ENCODE measurements at places on chromosomes 2 and 18.
A peak's percentile ranks its signal among the peaks of the same experiment; 100 is the strongest.

GRCh38 chr2:72950558-72951255 lies 33.4 kb downstream of the EMX1 start:
- no peak for DNase-seq

- no peak for DNase-seq
These were observed 13.3 kb downstream of the ZSWIM2 start for GRCh38 chr2:186835628-186836027.

DNA sequence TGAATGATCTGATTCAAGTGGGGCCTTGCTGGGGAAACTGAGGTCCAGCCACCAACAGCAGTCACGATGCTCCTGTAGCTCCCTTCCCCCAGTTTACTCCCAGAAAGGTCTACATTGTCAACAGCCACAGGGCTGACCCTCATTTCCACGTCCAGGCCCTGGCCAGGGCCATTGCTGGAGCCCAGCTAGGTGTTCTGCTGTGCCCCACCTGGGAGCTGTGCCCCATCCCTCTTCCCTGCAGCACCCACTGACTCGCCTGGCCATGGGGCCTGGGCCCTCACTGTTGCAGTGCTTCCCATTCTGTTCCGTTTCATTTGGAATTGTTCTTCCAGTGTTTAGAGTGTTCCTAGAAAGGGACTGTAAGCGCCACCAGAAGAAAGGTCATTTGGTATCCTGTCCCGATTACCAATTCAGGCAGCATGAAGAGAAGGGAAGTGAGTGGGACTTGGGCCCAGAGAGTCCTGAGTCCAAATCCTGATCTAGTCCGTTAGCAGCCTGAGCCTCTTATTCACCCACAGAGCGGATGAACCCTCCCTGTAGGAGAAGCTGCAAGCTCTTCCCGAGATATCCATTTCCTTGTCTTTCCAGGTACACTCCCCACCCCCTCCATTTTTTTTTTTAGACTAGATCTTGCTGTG lies 73.1 kb upstream of the HPCAL1 start:
- DNase-seq = no peak

GRCh38 chr2:190762566-190762965 lies 113.7 kb downstream of the NAB1 start:
- DNase-seq = no peak

- no peak for DNase-seq
These were observed 31.1 kb upstream of the PAX8 start for GRCh38 chr2:113309655-113310387.

DNA sequence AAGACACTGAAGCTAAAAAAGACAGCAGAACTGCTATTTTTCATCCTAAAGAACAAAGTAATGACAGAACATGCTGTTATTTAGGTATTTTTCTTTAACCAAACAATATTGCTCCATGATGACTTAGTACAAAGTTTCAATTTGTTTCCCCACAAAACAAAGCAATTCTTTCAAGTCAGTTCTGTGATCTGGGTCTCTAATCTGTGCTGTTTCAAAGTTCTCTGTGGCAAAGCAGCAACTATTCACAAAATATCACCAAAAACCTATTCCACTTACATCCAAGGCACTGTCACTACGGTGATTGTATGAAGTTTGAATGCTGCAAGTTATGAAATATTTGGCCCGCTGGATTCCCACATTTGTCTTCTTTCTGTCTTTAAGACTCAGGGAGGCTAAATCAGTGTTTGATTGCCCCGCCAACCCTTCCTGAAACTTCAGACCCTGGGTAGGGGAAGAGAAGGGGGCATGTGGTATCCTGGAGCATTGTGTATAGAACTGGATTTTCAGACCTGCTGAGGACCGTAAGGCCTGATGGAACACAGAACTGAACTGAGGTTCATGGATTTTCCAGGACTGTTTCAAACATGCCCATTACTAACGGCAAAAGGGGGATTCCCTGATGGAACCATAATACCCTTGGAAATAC lies 13.1 kb upstream of the MFF start:
- DNase-seq = no peak

- no peak for DNase-seq
These were observed 41.4 kb upstream of the DTNB start for GRCh38 chr2:25714740-25715139.

- DNase-seq = no peak
These were observed 762.2 kb downstream of the SUCLG1 start for GRCh38 chr2:83696838-83697237.

GRCh38 chr18:32315881-32316280 lies 126.0 kb downstream of the MEP1B start:
- no peak for DNase-seq

- no peak for DNase-seq
These were observed 113.0 kb upstream of the FSIP2 start for GRCh38 chr2:185625604-185626003.

GRCh38 chr2:129301431-129301913 lies 678.0 kb upstream of the RAB6C start:
- no peak for DNase-seq

DNA sequence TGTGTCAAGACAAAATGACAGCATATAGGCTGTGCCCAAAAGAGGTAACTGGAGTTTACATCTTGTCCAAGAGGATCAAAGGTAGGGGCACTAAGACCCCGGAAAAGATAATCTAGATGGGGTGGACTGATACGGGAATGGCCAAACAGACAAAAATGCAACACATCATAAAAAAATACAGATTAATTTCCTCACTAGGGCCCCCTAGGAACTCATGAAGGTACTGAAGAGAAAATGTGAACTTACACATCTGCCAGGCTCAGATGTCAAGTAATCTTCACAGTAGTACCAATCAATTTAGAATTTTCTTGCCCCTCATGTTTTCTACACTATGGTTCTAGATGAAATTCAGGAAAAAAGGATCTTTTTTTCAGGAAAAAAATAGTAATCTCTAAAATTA lies 115.6 kb upstream of the REG3A start:
- DNase-seq = no peak

DNA sequence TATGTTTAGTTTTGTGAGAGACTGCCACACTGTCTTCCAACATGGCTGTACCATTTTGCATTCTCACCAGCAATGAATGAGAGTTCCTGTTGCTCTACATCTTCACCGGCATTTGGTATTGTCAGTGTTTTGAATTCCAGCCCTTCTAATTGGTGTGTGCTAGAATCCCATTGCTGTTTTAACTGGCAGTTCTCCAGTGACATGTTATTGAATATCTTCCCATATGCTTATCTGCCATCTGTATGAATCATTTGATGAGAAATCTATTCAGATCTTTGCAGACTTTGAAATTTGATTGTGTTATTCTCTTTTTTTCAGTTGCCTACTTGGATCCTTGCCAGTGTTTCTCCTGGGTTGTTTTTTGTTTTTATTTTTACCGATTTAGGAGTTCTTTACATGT lies 99.0 kb downstream of the SNTG2 start:
- no peak for DNase-seq

- no peak for DNase-seq
These were observed 28.3 kb downstream of the PKP4 start for GRCh38 chr2:158484892-158485556.

GRCh38 chr2:202052235-202052634 lies 18.6 kb downstream of the FZD7 start:
- no peak for DNase-seq

- DNase-seq = no peak
These were observed 29.2 kb upstream of the ACVR1C start for GRCh38 chr2:157657858-157658257.

DNA sequence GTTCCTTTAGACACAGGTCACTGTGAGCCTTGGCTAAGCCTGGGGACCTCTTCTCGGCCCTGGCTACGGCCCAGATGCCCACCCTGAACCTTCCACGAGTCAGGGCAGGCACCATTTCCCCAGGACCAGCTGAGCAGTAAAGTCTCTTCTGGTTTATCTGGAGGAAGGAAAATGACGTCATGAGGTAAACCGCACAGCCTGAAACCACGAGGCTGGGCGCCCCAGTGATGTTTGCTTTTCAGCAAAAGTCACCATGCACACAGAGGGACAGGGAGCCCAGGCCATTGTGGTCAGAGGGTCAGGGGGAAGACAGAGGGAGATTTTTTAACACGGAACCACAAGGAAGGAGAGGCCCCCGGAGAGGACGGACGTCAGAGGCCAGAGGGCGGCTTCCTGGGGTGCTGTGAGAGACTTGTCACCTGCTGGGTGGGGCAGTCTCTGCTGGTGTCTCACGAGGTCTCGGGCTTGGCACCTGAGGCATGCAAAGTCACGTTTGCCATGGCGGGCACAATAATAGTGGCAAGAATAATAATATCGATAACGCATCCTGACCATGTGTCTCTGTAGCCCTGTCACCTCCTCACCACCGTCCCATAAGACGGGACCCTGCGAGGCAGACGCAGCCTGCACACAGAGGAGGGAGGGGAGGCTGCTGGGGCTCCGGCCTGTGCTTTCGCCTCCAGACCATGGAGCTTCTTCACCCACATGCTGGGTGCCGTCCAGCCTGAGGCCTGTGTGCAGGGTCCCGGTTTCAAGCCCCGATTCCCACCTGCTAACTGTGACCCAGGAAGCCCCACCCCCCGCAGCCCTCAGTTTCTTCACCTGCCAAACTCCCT lies 33.2 kb upstream of the FOSL2 start:
- peak; percentile 81 for DNase-seq

GRCh38 chr18:13573750-13574149 lies 152.6 kb downstream of the FAM210A start:
- DNase-seq = no peak

- DNase-seq = no peak
These were observed 426.9 kb downstream of the CDH2 start for GRCh38 chr18:27750014-27750413.

GRCh38 chr2:64262071-64262470 lies 117.9 kb upstream of the PELI1 start:
- DNase-seq = no peak

- DNase-seq = no peak
These were observed 162.6 kb downstream of the FMNL2 start for GRCh38 chr2:152497481-152498052.

- peak; percentile 89 for DNase-seq
These were observed 44.1 kb downstream of the ANKMY1 start for GRCh38 chr2:240513549-240514287.

- DNase-seq = no peak
These were observed 114.5 kb upstream of the TANK start for GRCh38 chr2:161045726-161046125.

DNA sequence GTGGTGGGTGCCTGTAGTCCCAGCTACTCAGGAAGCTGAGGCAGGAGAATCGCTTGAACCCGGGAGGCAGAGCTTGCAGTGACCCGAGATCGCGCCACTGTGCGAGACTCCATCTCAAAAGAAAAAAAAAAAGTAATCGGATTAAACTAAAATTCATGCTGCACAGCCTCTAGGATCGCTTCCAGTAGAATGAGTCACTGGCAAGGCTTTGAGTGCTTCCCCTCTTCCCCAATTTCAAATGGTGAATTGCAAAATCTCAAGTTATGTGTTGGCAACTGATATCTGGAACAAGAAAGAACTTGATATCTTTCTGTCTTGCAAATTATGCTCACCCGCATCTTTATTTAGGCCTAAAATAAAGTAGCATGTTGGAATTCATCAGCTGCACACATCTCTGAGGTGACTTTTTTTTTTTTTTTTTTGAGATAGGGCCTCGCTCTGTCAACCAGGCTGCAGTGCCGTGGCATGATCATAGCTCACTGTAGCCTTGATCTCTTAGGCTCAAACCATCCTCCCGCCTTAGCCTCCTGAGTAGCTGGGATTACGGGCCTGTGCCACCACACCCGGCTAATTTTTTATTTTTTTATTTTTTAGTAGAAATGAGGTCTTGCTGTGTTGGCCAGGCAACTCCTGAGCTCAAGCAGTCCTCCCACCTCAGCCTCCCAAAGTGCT lies 12.7 kb downstream of the TTC39C start:
- DNase-seq = no peak

GRCh38 chr2:119823734-119824334 lies 64.1 kb downstream of the PTPN4 start:
- DNase-seq = peak; percentile 42

DNA sequence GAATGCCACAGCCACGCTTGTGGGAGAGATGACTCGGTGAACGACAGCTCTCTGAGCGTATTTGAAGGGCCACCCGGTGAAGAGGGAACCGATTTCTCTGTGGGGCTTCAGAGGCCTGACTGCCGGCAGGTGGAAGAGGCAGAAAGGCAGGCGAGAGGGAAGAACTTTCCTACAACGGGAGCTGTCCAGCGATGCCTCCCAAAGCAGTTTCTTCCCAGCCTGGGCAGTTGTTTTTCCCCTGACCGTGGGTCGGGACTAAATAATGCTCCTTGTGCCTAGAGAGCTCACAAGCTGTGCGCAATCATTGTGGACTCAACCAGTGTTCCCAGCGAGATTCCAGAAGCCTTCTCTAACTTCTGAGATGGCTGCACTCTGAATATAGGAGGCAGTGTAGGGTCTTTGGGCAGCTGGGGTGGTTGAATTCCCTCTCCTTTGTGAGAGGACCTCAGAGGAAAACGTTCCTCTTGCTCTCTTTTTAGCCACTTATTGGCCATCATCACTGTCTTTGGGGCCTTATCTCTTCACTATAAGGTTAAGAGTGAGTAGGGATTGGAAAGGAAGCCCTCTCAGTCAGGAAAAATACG lies 710 bp downstream of the SEC11C start:
- no peak for DNase-seq

GRCh38 chr2:219175928-219176817 lies 552 bp downstream of the CNPPD1 start:
- peak; percentile 35 for DNase-seq

DNA sequence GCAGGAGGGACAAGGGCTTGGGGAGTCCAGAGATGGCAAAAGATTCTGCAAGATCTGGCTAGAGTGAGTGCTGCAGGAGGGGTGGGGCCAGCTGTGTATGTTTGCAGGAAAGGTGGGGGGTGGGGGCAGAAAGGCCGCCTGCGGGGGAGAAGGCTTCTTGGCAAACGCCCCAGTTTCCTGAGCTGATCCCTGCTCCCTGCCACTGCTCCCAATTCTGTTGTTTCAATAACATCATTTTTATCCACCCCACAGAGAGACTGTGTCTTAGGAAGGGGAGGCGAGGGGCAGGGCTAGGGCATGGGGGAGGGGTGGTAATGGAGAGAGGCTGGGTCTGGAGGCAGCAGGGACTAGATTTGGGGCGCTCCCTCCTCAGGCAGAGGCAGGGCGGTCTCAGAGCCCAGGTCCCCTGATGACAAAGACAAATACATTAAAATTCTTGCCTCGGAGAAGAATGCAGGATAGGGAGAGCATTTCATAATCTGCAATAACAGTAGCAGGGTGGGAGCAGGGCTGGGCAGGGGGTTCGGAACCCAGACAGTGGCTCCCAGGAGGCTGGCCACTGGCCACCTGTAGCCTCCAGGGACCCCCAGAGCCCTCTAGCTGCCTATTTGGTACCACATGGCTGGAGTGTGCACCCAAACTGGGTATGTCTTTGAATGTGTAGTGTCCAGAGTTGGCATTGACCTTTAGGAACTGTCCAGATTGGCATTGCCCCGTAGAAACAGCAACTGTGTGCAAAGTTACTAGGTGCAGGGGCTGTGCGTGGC lies 2.1 kb upstream of the WNT6 start:
- DNase-seq = no peak

DNA sequence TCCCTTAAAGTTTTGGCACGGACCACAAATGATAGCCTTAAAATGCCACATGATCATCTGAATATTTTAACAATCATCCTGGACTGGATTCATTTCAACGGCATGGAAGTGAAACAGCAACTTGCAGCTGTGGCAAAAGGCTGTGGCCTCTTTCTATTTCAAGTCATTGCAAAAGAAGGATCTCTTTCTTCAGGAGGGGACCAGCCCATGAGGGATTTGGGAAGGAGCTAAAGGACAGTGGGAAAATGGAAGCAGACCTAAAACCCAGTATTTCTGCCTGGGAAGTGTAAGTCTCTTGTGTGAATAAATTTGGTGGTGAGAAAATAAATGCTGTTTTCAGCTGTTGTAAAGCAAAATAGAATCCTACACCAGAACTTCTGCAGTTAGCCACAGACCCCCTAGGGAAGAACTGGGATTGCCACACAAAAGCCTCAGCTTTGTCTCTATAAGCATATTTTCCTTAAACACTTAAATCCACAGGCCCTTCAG lies 107.3 kb upstream of the ZFP36L2 start:
- no peak for DNase-seq

Data from CD8-positive, alpha-beta T cell (primary cell).